ENCODE measurements at places on chromosomes 3 and 15.
A peak's percentile ranks its signal among the peaks of the same experiment; 100 is the strongest.

DNA sequence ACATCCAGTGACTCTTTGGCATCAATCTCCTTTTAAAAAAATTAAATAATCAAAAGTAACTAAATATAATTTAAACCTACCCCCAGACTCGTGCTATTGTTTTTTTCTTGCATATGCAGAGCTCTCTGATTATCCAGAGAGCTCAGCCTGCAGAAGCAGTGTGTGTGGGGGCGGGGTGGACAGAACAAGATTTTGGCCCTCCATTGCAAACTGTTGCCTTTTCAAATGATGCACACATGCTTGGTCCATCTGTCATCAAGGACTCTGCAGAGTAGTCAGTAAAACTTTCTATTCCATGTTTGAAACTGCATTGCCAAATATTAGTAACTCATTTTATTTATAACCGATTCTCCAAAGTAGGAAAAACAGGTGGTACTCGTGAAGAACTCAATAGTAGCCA is 28.6 kb upstream of the STXBP5L start:
- DNase-seq, result no peak

DNA sequence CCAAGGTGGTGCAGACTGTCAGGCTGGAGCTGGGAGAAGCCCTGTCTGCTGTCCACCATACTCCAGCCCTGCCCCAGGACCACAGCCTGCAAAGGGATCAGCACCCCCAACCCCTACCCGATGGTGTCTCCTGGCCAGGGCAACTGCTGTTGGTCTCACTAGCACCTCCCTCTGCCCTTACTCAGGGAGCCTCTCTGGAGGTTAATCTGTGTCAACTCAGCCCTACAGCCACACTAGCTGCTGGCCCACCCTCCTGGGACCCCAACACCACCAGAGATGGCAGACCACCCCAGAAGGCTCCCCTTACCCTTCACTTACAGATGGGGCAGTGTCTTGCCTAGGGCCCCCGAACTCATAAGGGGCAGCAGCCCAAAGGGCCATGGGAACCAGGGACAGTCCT is 65.2 kb downstream of the TLE3 start:
- DNase-seq, result no peak

DNA sequence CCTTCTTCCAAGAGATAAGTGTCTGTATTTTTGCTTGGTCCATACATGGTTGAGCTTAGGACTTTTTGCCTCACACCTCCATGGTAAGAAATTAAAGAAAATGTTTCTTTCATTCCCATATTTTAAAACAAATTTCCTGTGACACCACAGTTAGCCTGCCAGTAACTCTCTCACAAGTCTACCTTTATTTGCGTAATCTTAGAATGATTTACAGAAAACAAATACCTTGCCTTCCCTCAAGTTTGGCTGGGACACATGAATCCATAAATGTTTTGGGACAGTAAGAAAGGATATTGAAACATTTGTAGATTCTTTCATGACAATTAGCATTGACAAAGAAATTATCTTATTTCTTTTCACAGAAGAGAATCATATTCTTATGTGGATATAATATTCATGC is 3.8 kb upstream of the ARL14 start:
- DNase-seq, result no peak

DNA sequence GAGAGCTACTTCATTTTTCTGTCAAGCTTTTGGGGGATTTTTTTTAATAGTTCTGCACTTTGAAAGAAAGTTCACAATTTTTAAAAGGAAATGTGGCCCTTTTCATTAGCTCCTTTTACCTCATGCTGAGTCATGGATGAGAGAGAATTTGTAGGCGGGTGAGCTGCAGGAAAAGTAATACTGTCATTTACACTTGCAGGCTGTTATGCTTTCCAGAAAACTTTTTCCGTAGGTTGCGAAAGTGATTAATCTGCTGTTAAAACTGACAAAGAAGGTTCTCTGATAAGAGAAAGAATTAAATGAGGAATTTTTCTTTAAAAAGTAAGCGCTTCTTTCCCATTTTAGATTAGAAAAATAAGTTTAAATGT is 430.2 kb downstream of the LPP start:
- no peak for DNase-seq

- peak; percentile 16 for DNase-seq
Observed at GRCh38 chr15:79450648-79451047, 18.5 kb downstream of the MINAR1 start.

GRCh38 chr3:167735233-167736138 is at the start of gene SERPINI1:
TSS of gene SERPINI1 (plus strand) at chr3:167735721. CDS start at chr3:167789129, 53,408 bp downstream.
- DNase-seq, result peak; percentile 89

DNA sequence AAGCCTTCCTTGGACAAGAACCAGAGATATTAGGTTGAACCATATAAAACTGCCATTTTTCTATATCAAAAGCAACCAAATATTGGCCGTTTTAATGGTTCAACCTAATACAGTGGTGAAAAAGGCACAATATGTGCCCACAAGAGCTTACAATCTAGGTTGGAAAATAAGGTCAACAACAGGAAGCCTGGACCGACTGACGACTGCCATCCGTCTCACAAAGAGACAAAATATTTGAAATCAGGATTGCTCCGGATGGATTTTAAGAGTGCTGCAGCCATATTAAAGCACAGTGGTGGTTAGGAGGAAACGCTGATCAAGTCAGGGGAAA is 1.4 kb downstream of the AHSG start:
- no peak for DNase-seq

- no peak for DNase-seq
Observed at GRCh38 chr15:71811036-71811736, 832 bp downstream of the NR2E3 start.

DNA sequence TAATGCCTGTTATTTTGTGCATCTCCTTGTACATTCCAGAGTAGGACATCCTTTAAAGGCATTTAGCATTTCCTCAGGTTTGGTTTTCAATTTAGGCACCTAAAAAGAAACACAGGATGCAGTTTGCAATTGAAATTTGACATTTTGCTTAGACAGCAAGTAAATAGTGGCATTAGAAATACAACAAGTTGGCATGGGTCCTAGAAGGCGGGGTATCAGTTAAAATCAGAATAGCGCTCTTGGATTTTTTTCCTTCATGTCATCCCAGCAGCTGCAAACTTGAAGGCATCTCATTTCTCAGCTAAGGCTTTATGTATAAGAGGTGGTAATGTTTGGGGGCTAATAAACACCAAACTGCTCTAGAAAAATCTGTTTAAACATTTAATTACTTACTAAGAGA is 47.5 kb upstream of the SKOR1 start:
- DNase-seq, result no peak

- no peak for DNase-seq
Observed at GRCh38 chr15:57059026-57059660, 140.7 kb downstream of the TCF12 start.

DNA sequence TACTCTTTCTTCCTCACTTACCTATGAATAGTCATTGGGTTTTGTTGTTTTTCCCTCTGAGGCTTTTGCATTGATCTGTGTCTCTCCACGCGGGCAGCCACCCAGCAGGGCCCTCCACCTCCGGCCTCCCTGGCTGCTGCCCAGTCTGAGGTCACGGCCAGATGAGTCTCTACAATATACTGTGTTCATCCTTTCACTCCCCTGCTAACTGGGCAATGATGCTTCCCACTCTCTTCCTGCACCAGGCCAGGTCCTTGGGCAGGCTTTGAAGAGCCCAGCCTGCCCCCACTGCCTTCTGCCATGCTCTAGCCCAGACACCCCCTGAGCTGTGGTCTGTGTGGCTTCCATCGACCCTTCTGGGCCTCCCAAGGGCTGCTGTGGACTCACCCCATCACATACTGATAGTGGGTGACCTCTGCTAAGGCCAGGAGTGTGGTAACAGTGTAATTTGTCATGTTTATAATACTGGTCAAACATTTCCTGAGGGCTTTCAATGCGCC is 18.0 kb downstream of the PDIA5 start:
- DNase-seq, result peak; percentile 44

GRCh38 chr3:63809607-63810006 is 9.5 kb upstream of the C3orf49 start:
- no peak for DNase-seq

GRCh38 chr3:37903320-37903719 is 41.6 kb downstream of the CTDSPL start:
- DNase-seq, result no peak

DNA sequence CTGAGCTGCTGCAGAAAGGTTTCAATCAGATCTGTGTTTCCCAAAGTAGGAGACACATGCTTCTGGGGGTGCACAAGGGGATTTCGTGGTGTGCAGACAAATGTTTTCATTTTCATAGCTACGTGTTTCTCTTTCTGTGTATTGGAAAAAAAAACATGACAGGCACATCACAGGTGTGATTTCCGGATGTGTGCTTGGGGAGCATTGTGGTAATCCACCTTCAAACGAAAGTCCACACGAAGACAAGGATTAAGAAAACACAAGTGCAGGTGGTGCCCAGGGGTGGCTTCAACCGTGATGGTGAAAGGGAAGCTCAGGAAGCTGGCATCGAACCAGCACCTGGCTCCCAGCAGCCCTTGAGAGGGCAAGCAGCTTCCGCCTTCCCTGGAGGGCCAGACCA is 164.6 kb upstream of the LINGO1 start:
- DNase-seq, result no peak

DNA sequence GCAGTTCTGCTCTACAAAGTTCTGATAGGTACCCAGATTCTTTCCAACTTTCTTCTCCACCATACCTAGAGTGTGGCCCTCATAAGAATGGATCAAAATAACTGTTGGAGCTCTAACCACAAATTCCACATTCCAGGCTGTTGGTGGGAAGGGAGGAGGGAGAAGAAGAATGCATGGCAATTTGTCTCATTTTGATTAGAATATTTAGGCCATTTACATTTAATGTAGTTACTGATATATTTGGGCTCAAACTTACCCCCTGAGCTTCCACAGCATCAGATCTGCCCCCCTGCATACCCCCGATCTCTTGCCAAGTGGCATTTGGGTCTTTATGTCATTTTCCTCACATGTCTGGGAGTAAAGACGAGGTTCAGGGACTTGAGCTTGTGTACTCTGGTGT is 7.7 kb downstream of the CHRNB4 start:
- DNase-seq, result no peak

DNA sequence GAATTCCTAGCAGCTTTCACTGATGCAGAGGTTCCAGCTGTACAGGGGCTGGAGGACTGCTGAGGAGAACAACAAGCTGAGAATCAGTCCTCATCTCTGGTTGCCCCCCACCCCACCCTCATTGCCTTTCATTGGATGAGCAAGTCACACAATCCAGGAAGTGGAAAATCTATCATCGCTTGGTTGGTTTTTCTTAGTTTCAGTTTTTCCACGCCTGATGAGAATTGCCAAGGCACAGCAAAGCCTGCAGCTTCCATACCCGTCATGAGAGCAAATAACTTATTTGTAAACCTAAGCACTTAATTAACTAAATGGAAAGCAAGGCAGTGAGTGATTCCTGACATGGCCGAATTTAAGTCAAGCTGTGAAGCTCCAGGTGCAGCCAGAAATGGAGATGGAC is 21.4 kb upstream of the LIPC start:
- peak; percentile 27 for DNase-seq

GRCh38 chr3:59609657-59610348 is 560.0 kb upstream of the CFAP20DC start:
- DNase-seq, result no peak

DNA sequence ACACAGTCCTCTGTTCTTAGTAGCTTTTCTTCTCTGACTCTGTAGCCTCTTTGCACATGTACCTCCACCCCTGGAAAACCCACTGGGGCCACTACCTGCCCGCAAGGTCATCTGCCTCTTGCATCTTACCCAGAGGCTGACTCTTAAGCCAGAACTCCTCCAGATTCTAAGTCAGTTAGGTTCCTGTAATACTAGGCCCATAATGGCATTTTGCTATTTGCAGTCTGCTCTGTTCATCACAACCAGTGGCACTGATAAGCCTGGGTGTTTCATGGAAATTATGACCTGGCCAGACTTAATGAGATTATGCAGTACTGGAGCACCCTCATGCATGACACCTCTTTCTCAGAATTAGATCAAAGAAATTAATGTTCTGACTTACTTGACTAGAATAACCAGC is 31.7 kb upstream of the ATG7 start:
- DNase-seq, result no peak

GRCh38 chr3:20039765-20040547 is at the start of gene KAT2B:
TSS of gene KAT2B (plus strand) at chr3:20040446. CDS start at chr3:20040478, 32 bp downstream.
- peak; percentile 62 for DNase-seq

- DNase-seq, result no peak
Observed at GRCh38 chr3:139538733-139539132, 809 bp downstream of the RBP1 start.

DNA sequence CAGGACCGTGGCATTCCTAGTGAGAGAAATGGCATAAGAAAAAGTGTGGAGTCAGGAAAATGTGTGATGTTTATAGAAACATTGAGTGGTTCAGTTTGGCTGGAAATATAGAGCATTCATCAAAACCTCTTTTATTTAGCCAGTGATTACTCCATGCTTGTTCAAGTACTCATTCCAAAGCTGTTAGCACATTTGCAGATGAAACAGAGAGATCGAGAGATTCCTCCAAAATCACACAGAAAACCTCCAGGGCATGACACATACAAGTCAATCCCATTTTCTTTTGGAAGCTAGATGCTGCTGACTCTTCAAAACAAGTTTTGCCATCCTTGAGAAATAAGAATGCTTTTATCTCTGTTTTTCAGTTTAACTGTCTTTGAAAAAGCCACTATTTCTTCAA is 11.5 kb upstream of the MB21D2 start:
- DNase-seq, result no peak

DNA sequence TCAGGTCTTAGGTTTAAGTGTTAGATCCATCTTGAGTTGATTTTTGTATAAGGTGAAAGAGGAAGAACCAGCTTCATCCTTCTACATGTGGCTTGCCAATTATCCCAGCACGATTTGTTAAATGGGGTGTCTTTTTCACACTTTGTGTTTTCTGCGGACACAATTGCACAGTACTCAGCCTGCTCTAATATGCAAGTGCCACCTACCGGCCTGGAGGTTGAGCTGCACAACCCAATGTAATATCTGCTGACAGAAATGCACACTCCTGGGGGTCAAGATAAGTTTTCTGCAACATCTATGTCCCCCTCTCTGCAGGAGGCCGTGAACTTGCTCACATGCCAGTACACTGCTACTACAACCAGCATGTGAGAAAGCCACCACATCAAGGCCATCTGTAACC is 791.9 kb upstream of the ROBO1 start:
- no peak for DNase-seq

GRCh38 chr15:39427705-39428104 is 153.2 kb upstream of the THBS1 start:
- DNase-seq, result peak; percentile 78

DNA sequence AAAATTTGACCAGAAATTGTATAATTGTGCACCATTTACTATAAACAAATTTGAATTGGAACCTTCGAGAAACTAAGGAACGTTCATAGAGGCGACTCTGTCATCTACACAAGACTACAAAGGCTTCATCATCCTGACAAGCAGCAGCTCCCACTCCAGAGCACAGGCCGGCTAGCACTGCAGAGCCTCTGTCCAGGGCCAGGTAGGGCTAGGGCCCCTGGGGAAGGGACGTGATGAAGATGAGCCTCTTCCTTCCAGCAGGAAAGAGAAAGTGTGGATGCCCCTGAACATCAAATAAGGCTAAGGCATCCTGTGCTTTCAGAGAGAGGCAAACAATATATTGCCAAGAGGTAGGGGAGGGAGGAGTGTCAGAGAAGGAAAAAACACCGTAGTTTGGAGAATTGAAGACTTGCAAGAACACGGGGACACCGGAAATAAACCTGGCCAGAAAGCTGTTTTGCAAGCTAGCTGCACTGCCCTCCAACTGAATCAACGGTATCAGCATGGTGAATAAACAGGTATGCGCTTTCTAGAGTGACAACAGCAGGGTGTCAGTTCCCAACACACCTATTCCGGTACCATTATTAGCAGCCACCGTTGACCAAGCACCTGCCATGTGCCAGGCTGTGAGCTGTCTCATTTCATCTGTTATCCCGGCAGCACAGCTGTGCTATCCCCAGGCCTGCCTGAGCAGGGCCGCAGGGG is 12.4 kb downstream of the XXYLT1 start:
- DNase-seq, result no peak

- DNase-seq, result no peak
Observed at GRCh38 chr15:33533197-33533596, 222.4 kb downstream of the RYR3 start.

Measured in MV-4-11 (cell line).